ENCODE measurements at places on chromosomes 13 and 19.
A peak's percentile ranks its signal among the peaks of the same experiment; 100 is the strongest.

- peak; percentile 94 for DNase-seq
These were observed 2.6 kb upstream of the JUNB start for GRCh38 chr19:12788682-12789097.

- peak; percentile 88 for DNase-seq
These were observed 51.0 kb downstream of the LYL1 start for GRCh38 chr19:13051557-13052165.

DNA sequence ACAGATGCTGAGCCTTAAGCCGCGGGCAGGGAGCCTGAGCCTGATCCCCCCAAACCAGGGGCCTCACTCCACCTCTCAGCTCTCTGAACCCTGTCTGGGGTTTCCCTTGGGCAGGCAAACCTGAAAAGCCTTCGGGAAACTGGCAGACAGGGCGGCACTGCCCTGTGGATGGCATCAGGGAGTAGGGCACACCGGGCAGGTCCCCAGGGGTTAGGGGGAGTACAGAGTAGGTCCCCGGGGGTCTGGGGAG is 9.7 kb downstream of the MKNK2 start:
- DNase-seq, result no peak

DNA sequence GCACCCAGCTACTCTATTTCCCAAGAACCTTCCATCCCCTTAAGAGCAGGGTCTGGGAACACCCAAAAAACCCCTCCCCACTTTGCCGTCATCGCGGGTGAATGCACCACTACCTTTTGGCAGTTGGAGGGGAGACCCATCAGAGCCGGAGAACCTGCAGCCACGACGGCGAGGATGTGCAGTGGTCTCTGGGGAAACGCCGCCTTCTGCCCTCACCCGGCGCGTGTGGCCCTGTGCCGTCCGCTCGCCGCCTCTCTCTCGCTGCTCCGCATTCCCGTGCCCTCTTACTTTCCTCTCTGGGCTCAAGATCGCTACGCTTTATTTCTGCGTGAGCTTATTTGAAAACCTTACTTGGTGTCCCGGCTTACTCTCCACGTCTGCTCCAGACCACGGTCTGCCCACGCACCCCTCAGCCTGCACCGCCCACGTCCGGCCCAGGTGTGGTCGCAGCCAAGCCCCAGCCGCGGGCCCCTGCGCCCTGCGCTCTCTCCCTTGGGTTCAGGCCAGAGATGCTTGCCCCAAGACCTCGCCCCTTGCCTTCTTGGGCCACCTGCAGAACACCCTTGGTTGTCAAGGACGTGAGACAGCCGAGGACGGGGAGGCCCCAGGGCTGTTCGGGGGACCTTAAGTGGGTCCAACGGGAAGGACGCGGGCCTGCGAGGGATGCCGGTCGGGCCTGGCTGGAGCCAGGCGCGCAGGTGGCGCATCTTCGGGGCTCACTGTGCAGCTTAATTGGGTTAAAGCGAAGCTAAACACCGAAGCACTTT is 2.0 kb upstream of the MAB21L1 start:
- DNase-seq, result peak; percentile 17

GRCh38 chr13:101429733-101430132 is 13.4 kb upstream of the NALCN start:
- DNase-seq, result no peak

DNA sequence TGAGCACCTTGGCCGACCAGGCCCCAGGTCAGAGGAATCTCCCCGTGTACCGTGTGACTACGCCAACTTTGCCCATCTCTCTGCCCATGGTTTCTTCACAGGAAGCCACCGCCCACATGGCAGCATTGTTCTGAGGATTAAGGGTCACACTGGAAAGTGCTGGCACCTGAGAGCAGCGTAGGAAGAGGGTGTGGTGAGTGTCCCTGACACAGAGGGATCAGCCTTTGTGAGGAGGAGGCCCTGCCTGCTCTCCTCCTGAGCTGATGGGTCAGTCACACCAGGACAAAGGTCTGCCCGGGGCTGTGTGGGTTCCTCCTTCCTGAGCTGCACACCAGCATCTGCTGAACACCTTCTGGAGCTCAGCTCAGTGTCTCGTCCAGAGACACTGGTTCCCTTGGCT is 32.2 kb upstream of the SLC15A1 start:
- no peak for DNase-seq

DNA sequence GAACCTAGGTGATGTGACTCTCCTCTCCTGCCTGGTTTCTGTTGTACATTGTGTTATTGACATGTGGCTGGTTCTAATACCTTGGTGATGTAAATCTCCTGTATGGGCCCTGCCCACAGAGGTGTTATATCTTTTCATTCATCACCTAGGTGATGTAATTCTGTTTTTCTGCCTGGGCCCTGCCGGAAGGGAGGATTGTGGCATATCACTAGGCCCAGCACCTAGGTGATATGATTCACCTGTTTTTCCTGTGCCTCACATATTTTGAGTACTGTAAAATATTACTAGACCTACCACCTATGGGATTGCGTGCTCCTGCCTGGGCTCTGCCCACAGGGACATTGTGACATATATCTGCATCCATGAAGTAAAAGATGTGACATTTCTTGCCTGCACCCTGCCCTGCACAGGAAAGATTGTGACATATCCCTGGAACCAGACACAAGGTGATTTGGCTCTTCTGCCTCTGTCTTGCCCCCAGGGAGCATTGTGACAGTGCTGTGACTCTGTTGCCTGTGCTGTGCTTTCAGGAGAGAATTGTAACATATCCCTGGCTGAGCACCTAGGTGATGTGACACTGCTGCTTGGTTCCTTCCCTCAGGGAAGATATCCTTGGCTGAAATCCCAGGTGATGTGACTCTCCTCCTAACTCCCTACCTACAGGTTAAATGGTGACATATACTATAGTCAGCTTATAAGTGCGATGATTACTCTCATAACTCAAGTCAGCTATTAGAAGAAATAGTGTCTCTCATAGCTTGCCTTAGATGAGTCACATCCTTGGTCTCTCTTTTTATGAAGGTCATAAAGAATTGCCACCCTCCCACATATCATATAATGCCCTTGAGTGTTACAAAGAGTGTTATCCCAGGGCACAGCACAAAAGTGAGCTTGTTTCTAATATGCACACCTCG is 13.3 kb upstream of the ZNF681 start:
- DNase-seq, result no peak

DNA sequence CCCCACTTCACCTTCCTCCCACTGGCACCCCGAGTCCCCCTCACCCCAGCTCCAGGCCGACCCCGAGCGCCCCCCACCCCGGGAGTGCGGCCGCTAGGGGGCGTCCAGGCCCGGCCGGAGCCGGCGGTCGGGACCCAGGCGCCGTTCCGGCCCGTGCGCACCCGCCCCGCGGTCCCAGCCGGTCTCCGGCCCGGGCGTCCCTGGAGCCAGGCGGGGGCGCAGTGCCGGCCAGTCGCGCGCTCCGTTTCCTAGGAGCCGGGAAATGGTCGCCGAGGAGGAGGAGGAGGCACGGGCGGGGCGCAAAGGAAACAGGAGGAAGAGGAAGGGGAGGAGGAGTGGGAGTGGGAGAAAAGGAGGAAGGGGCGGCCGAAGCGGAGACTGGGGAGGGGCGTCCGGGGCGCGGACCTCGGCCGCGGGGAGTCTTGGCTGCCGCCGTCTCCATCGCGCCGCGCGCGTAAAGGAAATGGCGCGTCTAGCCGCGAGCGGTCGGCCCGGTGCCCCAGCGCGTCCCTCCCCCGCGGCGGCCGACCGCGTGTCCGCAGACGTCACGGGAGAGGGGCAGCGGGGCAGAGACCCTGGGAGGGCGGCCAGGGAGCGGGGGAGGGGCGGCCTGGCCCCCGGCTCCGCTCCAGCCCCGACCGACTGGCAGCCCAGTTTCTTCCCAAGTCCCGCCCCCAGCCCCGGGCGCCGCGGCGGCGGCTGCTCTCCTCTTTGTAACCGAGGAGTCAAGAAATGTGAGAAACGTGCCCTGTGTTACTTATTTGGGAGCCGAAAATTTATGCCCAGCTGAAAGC is 1.1 kb upstream of the KCTD15 start:
- peak; percentile 95 for DNase-seq

GRCh38 chr13:34911159-34911558 is 30.9 kb upstream of the NBEA start:
- no peak for DNase-seq

DNA sequence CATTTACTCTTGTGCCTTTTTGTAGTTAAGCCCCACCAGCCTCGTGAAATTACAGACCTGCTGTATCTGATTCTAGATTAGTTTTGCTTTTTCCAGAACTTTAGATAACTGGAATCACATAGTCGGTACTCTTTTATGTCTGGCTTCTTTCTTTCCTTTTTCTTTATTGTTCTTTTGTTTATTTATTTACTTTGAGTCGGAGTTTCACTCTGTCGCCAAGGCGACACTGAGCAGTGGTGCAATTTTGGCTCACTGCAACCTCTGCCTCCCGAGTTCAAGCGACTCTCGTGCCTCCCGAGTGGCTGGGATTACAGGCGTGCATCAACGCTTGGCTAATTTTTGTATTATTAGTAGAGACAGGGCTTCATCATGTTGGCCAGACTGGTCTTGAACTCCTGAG is 6.0 kb upstream of the NCCRP1 start:
- DNase-seq, result no peak

GRCh38 chr19:42433503-42434260 is 6.5 kb upstream of the LIPE start:
- DNase-seq, result peak; percentile 88

DNA sequence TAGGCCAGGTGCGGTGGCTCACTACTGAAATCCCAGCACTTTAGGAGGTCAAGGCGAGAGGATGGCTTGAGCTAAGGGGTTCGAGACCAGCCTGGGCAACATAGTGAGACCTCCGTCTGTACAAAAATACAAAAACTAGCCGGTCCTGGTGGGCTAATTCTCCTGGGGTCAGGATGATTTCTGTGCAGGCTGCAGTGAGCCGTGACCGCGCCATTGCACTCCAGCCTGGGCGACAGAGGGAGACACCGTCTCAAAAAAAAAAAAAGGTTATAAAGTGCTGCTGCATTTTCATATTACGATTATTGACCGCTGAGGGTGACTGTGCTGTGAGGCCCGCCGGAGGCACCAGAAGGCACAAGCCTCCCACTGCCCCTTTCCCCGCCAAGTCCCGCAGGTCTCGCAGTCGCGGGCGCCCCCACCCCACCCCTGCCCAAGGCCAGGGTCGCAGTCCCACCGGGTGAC is 477 bp upstream of the PLEKHF1 start:
- no peak for DNase-seq

GRCh38 chr19:39199025-39199424 is 2.3 kb downstream of the NCCRP1 start:
- DNase-seq, result peak; percentile 77

DNA sequence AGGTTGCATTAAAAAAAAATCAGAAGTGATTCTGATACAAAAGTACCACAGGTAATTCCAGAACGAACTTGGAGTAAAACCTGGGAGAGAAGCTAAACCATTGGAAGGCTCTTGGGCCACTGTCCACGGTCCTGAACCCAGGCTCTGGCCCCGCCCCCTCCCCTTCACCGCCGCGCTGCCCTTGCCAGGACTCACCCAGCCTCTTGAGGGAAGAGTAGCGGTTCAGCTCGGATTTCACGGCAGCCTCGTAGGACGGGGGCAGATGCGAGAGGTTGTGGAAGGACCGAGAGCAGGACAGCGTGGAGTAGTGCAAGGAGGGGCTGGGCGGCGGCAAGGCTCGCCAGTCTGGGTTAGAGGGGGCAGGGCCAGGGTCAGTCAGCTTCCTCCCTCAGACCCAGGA is 5.7 kb downstream of the SHISA7 start:
- DNase-seq, result peak; percentile 84

DNA sequence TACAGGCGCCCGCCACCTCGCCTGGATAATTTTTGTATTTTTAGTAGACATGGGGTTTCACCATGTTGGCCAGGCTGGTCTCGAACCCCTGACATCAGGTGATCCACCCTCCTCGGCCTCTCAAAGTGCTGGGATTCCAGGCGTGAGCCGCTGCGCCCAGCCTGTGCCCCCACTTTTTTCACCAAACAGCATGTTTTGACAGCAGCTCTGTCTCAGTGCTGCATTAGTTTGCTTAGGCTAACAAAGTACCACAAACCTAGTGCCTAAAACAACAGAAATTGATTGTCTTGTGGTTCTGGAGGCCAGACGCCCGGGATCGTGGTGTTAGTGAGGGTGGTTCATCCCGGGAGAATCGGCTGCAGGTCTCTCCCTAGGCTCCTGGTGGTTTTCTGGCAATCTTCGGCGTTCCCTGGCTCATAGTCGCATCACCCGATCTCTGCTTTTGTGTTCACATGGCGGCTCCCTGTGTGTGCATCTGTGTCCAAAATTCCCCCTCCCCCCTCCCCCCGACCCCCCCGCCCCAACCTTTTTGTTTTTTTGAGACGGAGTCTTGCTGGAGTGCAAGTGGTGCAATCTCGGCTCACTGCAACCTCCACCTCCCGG is 30.0 kb downstream of the MYH14 start:
- DNase-seq, result no peak

DNA sequence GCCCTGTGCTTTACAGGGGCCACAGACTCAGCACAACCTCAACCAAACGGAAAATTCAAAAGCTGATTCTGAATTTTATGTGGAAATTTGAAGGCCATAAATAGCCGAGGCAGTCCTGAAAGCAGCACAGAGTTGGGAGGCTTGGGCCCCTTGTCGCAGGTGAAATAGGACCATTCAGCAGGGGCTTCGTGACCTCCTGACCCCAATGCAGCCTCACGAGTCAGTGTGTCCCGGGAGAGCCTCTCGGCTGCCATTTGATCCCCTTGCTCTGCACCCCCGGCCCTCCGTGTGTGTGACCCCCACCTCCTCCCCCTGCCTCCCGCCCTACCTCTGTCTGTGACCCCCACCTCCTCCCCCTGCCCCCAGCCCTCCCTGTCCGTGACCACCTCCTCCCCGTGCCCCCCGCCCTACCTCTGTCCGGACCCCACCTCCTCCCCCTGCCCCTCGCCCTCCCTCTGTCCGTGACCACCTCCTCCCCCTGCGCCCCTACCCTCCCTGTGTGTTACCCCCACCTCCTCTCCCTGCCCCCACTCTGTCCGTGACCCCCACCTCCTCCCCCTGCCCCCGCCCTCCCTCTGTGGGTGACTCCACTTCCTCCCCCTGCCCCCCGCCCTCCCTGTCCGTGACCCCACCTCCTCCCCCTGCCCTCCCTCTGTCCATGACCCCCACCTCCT is 41.7 kb upstream of the TFDP1 start:
- no peak for DNase-seq

DNA sequence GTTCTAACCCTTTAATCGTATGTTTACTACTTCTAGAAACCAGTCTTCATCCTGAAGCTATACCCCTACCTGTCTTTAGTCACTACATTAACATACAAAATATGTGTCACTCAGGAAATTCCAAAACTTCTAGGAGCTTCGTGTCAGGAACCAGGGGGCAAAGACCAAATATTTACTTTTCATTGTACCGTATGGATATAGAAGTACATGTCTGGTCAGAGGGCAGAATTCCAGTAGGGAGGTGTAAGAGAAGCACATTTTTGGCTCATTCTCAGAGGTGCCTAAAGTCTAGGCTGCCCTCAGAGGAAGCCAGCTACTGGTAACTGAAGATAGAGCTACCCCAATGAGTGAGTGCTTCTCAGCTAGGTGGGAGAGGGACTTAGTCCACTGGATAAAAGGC is 320.7 kb downstream of the DIAPH3 start:
- DNase-seq, result no peak
